Upper lobe of right lung (tissue), 1 donor: ENCODE measurements at places on chromosomes 4 and X.

- DNase-seq = no peak
These were observed 12.2 kb downstream of the AFF1 start for GRCh38 chr4:86946868-86947500.

GRCh38 chr4:171464499-171464898 lies 348.7 kb upstream of the GALNTL6 start:
- DNase-seq = no peak

GRCh38 chr4:15368856-15369255 lies 59.0 kb upstream of the C1QTNF7 start:
- no peak for DNase-seq

- DNase-seq = no peak
These were observed 94.5 kb downstream of the SRPX start for GRCh38 chrX:38126179-38126578.

GRCh38 chr4:125369098-125369497 lies 54.3 kb downstream of the FAT4 start:
- no peak for DNase-seq

GRCh38 chrX:97009391-97009790 lies 125.7 kb downstream of the RPA4 start:
- DNase-seq = no peak

- DNase-seq = no peak
These were observed 81.7 kb upstream of the GIMD1 start for GRCh38 chr4:106450249-106450648.

- no peak for DNase-seq
These were observed 81.8 kb downstream of the TRIML1 start for GRCh38 chr4:188221090-188221489.

DNA sequence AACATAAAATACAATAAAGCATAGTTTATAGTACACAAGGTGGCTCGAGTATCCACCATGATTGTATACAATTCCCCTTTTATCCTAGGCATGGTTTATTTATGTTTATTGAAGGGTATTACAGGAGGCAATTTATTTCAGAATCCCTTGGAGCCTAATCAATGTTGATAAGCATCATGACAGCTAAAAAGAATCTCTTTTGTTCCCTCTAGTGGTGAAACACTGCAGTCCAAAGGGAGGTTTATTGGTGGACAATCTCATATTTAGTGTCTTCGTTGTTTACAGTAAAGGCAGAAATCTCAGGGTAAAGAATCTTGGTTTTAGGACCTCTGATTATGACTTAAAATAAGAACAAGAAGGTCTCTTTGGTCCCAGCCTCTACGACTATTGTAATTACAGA lies 1712.5 kb downstream of the C4orf33 start:
- no peak for DNase-seq

DNA sequence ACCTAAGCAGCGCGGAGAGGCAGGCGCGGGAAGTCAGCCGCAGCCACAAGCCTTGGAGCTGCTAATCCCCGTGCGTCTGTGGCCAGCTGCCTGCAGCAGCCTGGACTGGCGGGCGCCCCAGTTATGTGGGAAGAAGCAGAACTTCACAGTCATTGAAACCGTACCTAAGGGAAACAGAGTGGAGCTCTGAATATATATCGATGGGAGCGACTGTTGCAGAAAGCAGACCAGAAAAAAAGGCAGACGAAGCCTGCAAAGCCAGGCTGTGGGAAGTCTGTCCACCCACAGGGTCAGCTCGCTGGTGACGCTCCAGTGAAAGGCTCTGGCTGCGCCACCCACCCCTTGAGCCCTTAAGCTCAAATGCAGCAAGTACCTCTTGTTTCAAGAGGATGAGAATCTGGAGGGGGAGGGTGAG lies 24.7 kb downstream of the KCNE5 start:
- DNase-seq = peak; percentile 51

- no peak for DNase-seq
These were observed 5.4 kb downstream of the KLHL5 start for GRCh38 chr4:39067451-39067850.

GRCh38 chrX:8731559-8732395 lies at the start of gene ANOS1:
Gene ANOS1, minus strand, starts transcription at chrX:8732137. Its CDS starts 101 bp downstream, at chrX:8732036.
- DNase-seq = peak; percentile 89

GRCh38 chrX:132592880-132593279 lies 104.0 kb upstream of the MBNL3 start:
- DNase-seq = no peak

GRCh38 chr4:56856656-56857055 lies 35.2 kb upstream of the SPINK2 start:
- DNase-seq = no peak

DNA sequence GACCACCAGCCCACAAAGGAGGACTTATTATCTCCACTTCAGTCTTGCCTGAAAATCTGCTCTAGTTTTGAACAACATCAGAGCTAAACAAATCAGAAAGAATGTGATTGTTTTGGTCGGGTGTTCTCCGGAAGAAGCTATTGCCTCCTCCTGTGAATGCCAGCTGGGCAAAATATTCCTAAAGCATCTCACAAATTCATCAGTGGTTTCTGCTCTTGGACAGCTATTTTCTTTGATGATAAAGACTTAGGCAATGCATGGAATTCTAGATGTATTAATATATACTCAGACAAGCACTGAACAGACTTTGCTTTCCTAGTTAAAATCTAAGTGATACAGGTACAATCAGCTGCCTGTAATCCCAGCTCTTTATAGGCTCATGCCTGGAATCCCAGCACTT lies 71.8 kb downstream of the ASMT start:
- no peak for DNase-seq

DNA sequence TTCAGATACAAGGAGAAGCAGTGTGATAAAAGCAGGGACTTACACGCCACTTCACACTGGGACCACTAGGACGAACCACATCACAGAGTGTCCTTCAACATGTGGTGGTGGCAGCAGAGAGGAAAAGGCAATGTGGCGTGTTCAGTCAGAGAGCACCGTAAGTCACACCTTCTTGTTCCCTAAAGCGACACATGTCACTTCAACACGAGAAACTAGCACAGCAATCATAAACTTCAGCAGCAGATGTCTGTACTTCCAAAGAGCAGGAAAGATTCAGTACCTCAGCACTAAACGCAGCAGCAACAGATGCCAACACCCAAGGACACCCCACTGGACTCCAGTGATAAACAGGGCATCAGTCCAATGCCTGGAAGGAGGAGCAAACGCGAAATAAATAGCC lies 96.7 kb downstream of the AREG start:
- DNase-seq = no peak

DNA sequence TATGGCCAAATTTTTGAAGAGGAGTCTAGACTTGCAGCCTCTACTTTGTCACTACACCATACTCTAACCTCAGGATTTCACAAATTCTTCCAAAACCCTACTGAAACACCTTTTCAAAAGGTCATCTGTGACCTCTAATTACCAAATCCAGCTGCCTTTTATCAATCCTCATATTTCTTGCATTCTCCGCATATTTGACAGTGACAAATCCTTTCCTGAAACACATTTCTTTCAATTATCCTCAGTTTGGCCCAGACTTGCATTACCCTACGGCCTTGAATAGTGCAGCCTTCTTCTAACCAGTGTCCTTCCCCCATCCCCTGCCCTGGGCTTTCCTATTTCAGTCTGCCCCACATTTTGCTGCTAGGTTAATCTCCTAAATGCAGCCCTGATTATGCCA lies 25.5 kb downstream of the MID2 start:
- no peak for DNase-seq

DNA sequence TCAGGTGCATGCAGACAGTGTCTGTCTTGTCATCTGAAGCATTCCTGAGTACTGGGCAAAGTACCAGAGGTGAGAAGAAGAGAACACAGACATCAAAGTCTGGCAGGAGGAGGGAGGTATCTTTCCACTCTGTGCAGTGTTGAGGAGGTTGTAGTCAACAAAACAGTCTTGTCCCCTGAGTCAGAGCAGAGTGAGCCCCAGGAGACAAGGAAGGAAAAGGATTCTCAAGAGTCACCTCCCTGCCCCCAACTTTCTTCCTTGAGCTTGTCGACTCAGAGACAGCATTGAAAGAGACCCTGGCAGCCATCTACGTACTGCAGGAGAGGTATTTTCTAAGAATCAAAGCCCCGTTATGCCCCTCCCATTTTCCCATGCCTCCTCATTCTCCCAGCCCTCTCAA lies 4.4 kb upstream of the SRPX start:
- DNase-seq = no peak

DNA sequence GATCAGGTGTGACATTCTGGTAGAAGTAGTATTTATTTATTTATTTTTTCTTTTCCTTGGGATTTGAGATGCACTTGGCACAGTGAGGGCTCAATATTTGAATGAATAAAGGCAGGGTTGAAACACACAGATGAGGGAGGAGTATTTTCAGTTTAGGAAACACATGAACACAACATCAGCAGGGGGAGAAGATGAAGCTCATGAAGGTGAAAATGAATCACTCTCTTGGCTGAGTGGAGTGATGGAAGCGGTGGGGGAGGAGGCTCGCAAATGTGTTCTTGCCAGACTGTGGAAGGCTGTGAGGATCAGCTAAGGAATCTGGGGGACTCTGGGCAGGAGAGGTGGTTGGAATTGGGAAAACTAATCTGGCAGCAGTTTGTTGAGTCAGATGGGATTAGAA lies 55.3 kb downstream of the ARHGAP10 start:
- no peak for DNase-seq

GRCh38 chr4:17153572-17153971 lies 255.1 kb upstream of the LDB2 start:
- no peak for DNase-seq

- no peak for DNase-seq
These were observed 168.1 kb downstream of the EPHA5 start for GRCh38 chr4:65502131-65502701.

DNA sequence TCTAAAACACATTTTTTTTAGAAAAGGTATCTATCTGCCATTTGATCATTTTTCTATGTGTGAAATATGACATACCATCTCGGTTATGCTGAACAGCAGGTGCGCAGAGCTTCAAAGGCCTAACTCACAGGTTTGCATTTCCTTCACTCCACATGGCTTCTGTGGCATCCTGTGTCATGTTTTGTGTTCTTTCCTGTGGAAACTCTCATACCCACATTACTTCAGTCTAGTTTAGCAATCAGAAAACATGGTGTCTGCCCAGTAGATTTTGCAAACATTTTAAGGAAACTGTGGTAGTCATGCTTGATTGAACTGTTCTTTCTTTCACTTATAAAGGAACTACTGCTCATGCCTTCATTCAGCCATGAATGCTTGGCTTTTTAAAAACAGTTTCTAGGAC lies 11.3 kb upstream of the ARAP2 start:
- DNase-seq = no peak

DNA sequence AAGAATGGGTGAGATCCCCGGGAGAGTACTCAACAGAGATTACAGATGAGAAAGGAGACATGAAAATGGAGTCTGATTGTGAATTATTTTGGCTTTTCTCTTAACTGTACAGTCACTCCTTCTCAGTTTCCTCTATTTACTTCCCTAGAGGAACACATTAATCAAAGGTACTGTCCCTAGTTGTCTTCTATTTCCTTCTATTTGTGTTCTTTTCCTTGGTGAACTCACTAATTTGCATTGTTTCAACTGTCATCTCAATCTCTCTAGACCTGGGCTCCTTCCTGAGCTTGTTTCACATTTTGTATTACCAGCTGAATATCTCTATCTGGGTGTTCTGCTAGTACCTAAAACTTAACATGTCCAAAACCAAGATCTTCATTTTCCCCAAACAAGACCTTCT lies 59.8 kb downstream of the ABCB7 start:
- DNase-seq = no peak

DNA sequence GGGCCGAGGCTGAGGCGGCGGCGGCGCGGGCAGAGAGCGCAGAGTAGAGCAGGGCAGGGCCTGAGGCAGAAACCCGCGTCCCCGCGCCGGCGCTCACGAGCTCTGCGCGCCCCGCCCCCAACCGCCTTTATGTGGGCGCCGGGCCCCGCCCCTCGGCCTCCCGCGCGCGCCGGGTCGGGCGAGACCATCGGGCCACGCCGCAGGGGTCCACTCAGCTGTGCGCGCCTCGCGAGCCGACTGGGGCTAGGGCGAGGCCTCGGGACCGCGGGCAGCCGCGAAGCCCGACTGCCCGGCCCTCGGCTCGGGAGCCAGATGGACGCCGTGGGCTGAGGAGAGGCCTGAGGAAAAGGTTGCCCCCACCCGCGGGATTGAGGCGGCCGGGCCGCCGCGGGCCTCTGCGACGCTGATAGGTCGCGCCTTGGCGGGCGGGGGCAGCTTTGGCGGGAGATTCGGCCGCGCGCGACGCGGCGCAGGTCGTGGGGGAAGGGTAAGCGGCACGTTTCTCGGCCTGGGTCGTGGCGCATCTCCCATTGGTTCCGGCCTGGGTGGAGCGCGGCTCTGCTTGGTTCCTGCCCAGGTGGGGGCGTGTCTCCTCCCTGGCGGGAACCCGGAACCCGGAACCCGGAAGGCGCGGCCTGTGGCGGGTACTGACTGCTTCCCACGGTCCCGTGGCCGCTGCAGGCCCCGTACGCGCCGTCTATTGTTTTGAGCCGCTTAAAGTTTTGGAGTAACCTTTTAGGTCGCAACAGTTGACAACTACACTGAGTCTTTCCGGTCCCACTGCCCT lies at the start of gene SLBP:
TSS of gene SLBP (minus strand) at position 104 of the 787 bp plus-strand sequence. CDS start 131 bp downstream, outside the sequence.
- peak; percentile 99 for DNase-seq

GRCh38 chrX:34063616-34064015 lies 68.5 kb downstream of the FAM47A start:
- no peak for DNase-seq

DNA sequence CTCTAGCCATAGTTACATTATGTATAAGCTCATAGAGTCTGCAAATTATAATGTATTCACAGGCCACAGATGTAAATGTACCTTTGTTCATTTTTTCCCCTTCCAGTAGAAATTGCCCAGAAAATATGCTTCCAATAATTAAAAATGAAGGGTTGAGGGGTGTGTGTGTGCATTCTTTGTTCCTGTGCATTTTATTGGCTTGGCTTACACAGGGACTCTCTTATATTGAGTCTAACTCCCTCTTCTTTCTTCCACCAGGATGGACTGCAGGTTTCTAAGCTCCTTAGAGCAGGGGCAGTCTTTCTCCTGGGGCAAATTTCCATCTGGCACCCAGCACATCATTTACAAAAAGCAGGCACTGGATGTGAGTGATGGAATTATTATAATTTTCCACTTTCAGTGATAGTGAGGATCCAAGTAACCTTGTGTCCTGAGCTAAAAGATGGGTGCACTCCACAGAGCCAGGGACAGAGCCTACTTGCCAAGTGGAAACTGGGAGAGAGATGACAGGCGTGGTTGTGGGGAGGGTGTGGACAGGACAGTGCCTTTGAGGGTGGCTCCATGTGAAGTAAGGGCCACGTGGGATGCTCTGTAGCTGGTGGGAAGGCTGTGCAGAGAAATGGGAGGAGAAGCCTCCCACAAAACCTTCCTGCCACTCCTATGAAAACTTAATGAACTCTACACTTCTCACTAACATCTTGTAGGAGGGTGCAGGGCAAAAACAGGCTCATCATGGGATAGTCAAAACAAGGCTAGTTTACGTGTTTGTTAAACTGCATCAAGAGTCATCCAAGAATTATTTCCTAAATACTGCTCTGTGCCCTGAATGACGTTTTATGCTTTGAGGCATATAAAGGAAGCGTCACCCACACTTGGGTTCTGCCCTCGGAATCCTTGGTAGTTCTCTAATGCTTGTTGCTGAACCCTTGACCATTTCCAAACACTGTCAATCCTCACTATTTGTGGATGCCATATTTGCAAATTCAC lies 16.0 kb downstream of the IGFBP7 start:
- no peak for DNase-seq
